ENCODE measurements at places on chromosomes 13 and 19.
A peak's percentile ranks its signal among the peaks of the same experiment; 100 is the strongest.

- DNase-seq = no peak
Measured at GRCh38 chr13:95099541-95099940, 201.7 kb downstream of the ABCC4 start.

DNA sequence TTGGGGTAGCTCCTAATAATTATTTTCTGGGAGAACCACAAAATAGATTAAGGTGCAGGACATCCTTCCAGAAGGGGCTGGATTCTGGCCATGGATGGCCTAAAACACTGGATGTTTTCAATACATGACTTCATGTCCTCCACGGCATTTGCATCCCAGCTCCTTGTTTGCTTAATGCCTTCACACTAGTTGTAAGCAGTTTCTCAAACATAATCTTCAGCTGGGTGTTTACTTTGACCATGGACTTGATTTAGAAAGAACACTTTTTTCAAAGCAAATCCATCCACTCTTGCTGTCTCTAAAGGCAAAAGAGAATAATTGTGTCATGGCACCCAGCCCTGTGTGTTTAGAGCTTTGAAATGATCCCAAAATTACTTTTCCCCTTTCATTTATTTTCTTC, 82.5 kb upstream of the GSX1 start:
- DNase-seq = no peak

- peak; percentile 39 for DNase-seq
Measured at GRCh38 chr19:4197625-4198466, 15.4 kb downstream of the ANKRD24 start.

- DNase-seq = peak; percentile 77
Measured at GRCh38 chr13:21987793-21988192, 316.9 kb downstream of the FGF9 start.

DNA sequence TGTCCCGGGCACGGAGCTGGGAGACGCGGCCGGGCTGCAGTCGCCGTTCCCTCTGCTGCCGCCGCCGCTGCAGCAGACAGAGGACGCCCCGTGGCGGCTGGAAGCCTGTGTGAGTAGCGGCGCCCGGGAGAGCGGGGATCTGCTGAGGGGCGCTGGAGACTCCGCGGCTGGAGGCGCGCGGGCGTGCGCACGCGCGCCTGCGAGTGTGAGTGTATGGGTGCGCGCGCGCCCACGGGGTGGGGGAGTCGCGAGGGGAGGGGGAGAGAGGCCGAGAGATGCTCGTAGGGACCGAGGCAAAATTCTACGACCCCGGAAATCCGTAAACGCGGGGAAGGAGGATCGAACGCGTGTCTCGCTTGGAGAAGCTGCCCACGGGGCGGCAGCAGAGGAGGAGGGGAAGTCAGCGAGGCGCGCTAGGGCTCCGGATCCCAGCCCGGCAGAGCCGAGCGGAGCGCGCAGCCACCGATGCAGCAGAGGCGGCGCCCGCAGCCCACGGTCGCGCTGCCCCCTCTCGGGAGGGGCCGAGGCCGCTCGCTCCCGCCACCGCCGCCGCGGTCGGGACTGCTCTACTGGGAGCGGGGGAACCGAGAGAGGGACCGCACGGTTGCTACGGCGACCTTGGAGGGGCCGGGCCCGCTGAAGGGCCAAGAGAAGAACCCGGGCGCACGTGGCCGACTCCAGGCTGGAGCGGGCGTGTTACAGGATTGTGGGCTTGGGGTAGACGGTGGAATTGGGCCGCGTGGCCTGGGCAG, at the start of gene ENOX1:
Gene ENOX1, minus strand, starts transcription at position 207 of the 752 bp plus-strand sequence.
- peak; percentile 75 for DNase-seq

GRCh38 chr19:10364644-10365043, 15.7 kb downstream of the TYK2 start:
- DNase-seq = no peak

DNA sequence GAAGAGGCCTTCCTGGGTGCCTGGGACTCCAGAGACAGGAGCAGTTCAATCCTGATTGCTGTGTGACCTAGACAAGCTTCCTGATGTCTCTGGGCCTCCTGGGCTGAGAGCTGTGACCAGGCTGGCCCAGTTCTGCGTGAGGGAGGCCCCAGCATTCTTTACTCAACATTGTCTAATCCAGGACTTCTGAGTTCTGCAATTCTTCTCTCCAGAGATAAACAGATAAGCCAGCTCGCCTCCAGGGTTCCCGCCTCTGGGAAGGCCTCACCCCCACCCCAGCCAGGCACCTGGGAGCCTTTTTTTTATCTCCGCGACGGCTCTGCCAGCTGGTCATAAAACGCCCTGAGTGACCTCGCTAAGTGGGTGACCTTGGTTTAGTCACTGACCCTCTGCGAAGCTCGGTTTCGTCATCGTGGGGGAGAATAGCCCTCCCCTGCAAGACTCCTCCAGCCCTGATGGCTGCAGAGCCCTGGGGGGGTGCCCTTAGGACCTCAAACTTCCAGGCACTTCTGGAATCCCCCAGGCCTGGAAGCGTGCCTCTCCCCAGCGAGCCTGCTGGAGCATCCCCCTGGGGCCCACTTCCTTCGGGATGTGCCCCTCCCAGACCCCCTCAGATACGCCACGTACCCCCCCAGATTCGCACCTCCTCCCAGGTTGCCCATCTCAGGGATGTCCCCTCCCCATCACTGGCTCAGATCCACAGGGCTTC, 1.9 kb downstream of the SULT2B1 start:
- DNase-seq = no peak

DNA sequence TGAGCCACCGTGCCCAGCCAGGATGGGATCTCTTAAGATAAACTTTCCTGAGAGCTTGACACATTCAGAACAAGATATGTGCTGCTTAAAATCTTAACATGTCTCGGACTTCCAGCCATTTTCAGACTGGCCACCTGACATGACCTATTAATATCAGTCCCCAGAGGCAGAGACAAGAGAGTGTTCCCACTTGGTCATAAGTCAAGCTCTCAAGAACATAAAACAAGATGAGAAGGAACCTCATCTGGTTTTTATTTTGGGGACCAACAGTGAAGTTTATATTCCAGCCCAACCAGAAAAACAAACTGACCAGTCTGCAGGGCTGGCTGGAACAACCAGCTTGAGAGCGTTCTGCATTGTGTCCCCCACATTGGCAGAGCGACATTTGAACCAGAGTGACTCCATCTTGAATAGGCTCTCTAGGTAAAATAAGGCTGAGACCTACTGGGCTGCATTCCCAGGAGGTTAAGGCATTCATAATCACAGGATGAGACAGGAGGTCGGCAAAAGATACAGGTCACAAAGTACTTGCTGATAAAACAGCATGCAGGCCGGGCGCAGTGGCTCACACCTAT, 21.8 kb upstream of the PLEKHF1 start:
- no peak for DNase-seq

DNA sequence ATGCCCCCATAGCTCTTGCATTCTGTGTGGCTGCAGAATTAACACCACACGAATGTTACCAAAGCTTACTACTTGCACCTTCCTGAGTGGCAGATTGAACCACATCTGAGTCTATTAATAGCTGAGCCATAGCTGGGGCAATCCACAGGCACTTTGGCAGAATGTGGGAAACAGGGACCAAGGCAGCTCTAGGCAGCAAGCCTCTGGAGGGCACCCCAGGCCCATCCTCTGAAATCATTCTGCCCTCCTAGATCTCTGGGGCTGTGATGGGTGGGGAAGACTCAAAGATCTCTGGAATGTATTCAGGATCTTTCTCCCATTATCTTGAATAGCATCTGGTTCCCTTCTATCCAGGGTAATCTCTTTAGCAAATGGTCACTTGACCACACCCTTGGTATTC, 139.3 kb downstream of the TNFRSF19 start:
- DNase-seq = peak; percentile 22

DNA sequence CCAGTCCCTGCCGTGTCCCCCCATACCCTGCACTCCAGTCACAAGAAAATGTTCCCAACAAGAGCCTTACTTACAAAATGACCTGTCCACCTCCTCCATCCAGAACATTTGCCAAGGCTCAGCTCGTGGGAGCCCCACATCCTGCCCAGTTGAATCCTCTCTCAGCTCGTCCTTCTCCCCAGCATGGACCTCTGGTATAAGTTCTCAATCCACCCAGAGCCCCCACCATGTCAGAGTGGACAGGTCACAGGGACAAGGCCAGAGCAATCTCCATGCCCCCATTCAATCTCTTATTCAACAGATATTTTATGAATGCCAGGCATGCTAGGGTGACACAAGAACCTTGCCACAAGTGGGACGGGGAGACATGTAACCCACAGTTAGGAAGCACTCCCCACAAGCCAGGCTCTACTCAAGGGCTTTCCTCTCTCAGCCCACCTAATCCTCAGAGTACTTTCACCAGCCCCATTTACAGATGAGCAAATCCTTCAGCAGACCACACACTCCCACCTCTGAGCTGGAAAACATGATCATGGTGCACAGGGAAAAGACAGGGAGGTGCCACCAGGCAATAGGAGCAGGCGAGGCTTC, 15.1 kb downstream of the DEDD2 start:
- no peak for DNase-seq

DNA sequence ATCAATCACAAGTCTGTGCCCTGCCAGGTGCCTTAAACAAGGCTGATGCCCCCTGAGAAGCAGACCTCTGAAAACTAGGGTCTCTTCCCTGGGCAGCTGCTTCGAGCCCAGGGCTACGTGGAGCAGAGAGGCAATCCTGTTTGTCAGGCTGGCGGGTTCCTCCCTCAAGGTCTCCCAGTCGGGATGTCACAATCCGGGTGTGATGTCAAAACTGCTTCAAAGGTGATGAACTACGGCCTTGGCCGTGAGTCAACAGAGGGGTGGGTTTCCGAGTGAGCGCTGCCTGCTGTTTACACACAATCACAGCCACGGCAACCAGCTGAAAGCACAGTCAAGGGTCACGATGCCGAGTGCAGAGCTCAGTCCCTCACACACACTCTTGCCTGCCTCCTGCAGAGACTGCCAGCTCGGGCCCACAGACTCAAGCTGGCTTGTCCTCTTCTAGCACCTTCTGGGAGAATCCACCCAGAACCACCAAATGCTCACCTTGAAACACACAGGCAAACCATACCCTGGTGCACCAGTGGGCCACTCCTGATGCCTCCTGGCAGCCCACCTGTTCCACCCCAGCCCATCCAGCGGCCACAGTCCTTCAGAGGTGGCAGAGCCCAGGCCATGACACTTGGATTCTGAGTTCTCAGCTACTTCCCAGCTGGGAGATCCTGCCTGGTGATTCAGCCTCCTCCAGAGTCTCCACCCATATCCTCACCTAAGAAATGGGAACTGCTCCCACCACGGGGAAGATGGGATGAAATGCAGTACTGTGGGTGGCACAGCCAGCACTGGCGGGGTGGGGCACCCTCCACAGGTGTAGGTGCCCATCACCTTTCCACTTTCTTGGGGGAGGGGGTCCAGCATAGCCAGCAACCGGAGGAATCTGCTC, 6.8 kb downstream of the ELL start:
- no peak for DNase-seq

DNA sequence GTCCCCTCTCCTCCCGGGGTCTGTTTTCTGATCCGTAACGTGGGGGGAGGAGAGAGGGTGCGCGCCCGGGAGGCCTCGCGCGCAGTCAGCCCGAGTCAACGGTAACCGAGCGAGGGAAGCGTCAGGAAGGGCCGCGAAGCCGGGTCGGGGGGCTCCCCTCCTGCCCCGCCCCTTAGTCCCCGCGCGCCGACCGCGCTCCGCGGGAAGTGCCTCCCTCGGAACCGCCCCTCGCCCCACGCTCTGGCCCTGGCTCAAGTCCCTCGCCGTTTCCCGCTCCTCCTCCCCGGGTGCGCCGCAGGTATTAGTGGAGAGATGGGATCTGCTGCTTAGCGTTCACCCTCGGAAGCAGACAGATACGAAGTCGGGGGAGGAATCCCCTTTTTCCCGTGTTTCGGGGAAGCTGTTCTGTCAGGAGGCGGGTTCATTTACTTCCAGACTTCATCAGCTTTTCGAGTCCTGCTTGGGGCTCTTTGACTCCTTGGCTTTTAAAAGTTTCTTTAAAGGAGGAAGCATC, 770 bp downstream of the HNRNPM start:
- DNase-seq = peak; percentile 71

DNA sequence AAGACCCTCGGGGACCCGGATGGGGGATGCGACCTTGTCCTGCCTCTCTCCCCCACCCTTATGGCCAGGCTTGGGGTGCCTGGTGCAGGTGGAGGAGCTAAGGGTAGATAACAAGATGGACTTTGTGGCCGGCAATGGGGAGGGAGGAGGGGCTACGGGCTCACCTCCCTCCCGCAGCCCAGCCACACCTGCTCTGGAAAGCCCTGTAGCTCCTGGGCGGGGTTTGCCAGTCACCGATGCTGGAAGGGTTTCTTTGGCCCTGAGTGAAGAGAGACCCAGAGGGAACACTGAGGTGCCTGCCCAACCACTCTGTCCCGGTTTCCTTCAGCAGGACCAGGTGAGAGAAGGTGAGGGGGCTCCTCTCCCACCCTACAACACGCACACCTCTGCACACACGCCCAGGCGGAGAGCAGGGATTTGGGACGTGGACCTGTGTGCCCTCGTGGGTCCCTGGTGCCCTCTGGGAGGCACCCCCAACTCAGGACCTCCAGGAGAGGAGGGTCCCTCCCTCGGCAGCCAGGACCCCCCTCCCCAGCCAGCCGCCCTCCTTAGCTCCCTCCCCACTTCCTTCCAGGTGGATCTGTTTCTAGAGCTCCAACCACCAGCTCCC, at the start of gene FUT2:
Gene FUT2, plus strand, starts transcription at position 229 of the 610 bp plus-strand sequence. CDS start 6,986 bp downstream, outside the sequence.
- DNase-seq = no peak

GRCh38 chr19:355134-355533, 10.5 kb upstream of the MIER2 start:
- DNase-seq = no peak

DNA sequence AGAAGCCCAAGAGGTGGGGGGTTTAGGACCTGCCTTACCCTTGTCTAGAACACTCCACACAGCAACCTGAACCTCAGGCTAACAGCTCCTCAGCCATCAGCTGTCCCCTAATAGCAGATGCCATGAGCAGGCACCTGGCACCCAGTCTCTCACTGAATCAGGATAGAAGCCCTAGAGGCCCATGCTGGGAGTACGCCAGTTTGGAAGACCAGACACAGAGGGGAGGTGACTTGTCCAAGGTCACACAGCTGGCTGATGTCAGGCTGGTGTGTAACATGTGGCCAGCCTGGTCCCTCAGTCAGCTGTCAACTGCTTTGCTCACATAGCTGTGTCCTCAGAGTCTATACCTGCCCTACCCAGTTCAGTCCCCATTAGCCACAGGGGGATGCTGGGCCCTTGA, 12.8 kb upstream of the SAMD1 start:
- DNase-seq = no peak

GRCh38 chr19:2060884-2061494, 9.9 kb upstream of the MKNK2 start:
- peak; percentile 87 for DNase-seq

DNA sequence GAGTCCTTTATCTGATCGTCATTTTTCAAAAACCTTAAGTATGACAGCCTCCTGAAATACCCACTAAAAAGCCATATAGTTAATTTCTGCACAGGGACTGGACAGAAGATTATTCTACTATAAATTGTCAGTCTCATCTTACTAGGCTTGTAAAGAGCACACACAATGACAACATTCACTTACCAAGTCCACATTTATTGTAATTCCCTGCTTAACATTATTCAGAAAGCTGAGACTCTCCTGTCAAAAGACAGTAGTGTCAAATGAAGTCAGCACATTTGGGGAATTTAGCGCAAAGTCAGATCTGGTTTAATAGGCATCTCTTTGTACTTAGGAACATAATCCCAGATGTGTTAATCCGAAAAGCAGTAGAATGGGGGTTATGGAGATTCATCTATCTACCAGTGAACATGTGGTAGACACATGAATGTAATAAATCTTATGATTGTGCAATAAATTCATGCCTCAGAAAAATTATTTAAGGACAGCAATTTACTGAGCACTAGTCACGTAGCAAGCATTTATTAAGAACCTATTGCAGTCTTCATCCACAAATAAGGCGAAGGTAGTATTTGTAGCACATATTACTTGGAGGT, 224.6 kb upstream of the GPC6 start:
- DNase-seq = no peak

Data from hematopoietic multipotent progenitor cell treated with erythropoietin and hydrocortisone succinate and interleukin-3 and kit ligand, for 4 days (in vitro differentiated cells).